ENCODE measurements at places on chromosomes 3 and 15.

DNA sequence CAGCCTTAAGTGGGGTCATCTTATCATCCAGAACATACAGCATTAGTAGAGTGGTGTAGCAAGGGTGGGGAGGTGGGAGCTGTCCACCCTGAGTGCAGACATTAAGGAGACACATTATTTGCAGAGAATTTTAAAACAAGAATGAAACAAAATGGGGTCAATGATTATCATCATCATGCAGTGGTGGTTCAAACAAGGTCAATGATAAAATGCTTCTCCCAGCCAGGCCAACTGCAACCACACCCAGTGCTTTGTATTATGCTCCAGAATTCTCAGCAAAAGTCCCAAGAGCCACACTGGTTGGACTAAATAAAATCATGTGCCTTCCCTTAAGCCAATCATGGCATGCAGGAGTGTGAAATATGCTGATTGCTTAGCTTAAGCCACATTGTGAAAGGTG, 96.7 kb upstream of the FHIT start:
- DNase-seq: no peak

DNA sequence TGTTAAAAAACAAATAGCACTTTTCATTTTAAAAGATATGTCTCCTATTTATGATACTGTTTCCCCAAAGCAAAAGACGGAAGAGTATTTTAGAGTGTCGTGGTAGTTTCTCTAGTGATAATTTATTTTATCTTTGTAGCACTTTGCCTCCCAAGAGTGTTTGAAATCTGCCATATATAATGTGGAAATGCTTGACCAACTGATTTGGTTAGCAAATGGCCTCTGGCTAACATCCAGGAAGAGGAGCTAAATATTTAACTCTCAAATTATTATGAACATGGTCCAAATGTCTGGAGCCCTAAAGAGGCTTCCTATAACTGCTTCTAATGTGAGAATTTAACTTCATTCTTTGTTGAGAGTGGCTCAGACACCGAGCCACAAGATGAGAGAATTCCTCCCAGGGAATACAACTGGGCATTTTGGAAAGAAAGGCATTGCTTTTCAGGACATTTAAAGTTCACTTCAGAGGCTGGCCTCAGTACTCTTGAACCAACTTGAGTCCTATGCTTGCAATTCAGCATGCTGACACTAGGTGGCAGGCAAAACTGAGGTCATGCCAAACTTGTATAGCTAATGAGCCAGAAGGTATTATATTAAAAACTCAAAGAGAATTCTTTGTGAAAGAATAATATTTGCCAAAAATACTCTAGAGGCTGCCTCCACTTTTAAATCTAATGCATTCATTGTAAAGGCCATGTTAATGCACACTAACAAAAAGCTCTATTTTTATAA, 104.5 kb downstream of the RARB start:
- no peak for DNase-seq

- no peak for DNase-seq
These were observed 111.6 kb upstream of the PHLDB2 start for GRCh38 chr3:111747490-111747889.

GRCh38 chr3:78860567-78860966, 907.2 kb downstream of the ROBO1 start:
- no peak for DNase-seq

GRCh38 chr15:38828031-38828532, 263.5 kb upstream of the RASGRP1 start:
- no peak for DNase-seq

DNA sequence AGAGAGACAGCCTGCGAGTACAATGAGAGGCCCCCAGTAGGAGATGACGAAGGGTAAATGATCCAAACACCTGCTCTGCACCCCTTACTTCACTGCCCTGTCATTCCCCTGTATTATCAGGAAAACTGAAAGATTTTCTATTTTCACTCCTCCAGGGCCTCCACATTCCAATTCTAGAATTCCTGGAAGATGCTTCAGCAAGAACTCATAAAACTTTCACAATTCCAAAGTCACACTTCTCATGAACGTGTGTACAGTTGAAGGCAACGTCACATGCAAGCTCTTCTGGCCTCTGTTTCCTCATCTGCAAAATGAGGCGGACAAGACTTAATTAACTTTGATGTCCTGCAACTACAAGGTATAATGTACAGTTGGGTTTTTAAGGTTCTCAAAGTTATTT, 62.8 kb upstream of the SPATA12 start:
- no peak for DNase-seq

- DNase-seq: no peak
These were observed 6.7 kb upstream of the TMPRSS7 start for GRCh38 chr3:112027826-112028225.

DNA sequence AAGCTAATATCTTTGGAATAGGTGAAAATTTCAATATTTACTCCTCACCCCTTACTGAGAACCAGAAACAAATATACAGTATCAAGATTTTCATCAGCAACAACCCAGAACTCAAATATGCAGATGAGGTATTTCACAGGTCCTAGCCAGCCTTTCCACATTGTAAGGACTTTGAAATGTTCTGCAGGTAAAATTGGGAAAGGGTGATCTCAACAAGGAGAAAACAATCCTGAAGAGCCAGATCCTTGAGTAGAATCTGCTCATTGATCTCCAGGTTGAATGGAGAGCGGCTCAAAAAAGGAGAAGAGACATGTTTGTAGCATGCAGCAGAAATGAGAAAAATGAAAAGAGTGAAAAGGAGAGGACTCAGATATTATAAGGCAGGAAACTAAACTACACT, 493.3 kb upstream of the NAALADL2 start:
- DNase-seq: no peak

DNA sequence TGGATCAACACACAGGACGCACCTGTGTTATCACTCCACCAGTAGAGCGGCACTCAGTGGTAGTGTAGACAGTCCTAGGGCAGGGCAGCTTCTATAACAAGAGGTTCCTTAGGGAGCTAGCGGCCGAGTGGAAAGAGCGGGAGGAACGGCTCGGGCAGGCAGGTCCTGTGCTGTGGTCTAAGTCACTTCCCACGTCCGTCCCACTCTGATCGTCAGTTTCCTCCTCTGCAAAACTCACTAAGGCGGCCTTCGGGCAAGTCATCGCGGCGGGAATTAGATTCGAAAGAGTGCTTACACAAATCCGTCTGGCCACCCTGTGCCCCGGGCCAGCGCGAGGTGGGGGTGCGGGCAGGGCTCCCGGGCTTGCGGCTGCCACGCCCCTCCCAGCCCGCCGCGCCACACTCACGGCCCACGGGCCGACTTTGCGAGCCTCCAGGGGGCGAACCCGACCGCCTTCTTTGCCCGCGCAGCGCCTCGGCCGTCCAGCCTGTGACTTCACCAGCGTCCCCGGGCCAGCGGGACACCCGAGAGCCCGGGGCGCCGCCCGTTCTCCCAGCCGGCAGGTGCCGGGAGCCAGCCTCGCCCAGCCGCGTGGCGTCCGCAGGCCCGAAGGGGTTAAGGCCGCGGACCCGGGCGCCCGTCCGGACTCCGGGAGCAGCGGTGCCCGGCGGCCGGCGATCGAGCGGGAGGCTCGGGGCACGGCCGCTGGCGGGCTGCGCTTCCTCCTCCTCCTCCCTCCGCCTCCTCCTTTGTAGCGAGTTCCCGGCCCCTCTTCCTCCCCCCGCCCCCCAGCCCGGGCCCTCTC, 416 bp upstream of the CORO2B start:
- peak; percentile 2 for DNase-seq

DNA sequence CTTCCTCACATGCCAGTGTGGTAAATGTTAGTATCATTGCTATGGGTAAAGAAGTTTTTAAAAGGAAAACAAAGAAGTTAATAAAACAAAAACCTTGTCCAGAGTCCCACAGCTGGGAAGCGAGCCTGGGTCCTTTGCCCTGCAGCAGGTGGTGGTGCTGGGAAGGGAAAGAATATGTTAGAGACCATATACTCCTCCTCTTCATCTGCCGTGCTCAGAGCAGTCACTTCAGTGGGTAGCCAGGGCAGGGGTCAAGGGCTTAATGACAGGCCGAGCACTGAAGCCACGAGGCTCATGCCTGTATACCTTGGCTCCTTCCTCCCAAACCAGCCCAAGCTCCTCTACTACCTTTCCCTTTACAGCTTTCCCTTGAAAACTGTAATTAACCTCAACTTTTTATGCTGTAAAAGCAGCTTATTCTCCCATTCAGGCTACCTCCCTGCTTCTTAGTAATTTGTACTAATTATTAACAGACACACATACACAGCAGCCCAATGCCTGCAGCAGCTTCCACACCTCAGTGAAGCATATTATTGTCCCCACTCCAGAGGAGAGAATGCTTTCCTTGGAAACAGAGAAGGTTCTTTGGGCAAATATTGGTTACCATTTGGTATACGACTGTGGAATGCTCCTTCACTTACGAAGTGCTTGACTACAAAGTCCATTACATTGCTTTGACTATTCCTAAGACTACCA, 362.1 kb downstream of the EPHB1 start:
- DNase-seq: no peak

- no peak for DNase-seq
These were observed 53.7 kb downstream of the SCN11A start for GRCh38 chr3:38998086-38998485.

- DNase-seq: no peak
These were observed 548.2 kb downstream of the FOXP1 start for GRCh38 chr3:71035314-71035713.

DNA sequence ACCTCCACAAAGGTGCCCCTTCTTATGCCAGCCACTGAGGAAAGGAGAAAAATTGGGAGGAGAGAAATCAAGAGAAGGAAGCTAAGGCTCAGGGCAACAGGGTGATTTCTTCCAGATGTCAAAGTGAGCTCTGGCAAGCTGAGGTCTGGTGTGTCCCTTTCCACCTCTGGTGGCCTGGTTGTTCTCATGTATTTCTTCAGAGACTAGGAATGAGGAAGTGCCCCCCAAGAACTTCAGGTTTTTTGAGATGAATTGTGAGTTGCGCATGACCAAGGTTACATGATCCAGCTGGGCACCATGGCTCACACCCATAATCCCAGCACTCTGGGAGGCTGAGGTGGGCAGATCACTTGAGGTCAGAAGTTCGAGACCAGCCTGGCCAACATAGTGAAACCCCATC, 5.6 kb downstream of the RAB6B start:
- DNase-seq: no peak

DNA sequence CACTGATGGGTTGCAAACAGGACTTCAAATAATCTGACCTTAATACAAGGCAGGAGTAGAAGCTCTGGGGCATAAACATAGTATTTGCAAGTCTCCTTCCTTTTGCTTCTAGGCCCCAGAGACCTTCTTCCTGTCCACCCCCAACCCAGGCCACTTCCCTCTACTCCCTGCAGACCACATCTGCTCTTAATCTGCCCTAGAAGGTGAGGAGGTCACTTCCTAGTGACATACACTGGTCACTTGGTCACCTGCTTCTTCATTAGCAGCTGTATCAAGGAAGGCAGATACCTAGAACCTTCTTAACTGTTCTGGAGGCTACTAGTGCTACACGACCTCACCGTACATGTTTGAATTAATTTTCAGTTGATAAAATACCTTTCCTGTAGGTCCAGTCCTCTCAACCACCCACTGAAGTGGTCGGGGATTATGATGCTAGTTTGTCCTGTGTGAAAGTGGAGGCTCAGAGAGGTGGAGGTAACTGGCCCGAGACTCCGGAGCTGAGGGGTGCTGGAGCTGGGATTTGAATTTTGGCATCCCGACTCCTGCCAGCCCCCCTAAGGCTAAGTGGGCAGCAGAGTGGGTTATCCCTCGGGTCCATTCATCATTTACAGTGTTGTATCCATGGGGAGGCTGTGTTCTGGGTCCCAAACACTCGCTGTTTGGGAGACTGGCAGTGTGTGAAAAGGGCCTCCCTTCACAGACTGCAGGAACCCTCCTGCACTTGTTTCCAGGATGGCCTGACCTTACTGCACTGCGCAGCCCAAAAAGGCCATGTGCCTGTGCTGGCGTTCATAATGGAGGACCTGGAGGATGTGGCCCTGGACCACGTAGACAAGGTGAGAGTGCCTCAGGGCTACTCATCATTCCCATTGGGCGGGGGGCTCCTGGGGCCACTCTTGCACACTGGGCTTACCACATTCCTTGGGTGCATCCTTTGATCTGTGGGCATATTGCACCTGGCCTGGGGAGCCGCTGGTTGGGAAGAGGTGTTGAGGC, 13.9 kb downstream of the ANKDD1A start:
- no peak for DNase-seq

DNA sequence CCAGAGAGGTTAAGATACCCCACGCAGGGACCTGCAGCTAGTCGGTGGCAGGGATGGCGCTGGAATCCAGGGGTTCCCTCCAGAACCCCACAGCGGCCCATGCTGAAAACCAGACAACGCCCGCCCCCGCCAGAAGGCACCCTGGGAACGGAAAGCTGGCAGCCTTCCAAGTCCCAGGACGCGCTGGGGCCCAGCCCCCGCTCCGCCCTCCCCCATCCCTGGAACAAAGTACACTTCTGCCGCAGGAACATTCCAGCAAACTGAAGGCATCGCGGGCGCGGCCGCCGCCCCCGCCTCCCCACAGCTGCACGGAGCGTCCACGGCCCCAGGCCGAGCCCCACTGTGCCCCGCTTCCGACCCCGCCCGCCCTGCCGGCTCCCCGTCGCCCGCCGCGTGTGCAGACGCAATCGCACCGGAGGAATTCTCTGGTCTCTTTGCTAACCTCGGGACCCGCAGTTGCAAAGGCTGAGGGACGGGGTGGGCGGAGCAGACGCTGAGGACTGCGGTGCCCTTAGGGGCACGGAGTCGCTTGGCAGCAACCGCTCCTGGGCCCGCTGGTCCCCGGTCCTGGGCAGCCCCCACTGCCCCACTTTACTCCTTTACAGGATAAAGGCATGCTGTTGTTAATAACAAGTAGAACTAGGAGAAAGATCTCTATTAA, 44.8 kb upstream of the RNU6-1 start:
- DNase-seq: peak; percentile 26

- DNase-seq: no peak
These were observed 137.3 kb upstream of the KBTBD8 start for GRCh38 chr3:66860771-66861170.

DNA sequence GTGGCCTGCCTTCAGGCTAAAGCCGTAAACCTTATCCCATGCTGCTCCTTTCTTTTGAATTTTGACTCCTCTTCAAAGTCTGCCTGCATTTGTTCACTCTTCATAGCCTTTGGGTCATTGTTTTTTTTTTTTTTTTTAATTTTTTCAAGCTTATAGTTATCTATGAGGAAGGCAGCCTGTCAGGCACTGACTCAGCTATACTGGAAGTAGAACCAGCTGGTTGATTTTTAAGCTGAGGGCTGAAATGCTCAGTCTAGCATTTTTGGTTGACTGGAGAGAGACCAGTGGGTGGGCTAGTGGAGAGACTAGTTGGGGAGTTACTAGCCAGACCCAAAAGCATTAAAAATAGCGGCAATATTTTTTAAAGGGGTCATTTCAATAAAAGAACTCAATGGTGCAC, 44.1 kb downstream of the C3orf20 start:
- no peak for DNase-seq

Data from CD4-positive, alpha-beta T cell treated with Interleukin-21 for 1 hour (primary cell).